ENCODE measurements at places on chromosomes 2 and 18. TPM values are rescaled to one million over a fixed set of nuclear protein-coding genes. Genes with fewer than 3 reads are reported as not detected.

The PER2 gene
- total RNA-seq, result 4.1 TPM

The NCKAP5 gene
- 0.55 TPM for total RNA-seq

The CRYBA2 gene
- not detected for total RNA-seq

DNA sequence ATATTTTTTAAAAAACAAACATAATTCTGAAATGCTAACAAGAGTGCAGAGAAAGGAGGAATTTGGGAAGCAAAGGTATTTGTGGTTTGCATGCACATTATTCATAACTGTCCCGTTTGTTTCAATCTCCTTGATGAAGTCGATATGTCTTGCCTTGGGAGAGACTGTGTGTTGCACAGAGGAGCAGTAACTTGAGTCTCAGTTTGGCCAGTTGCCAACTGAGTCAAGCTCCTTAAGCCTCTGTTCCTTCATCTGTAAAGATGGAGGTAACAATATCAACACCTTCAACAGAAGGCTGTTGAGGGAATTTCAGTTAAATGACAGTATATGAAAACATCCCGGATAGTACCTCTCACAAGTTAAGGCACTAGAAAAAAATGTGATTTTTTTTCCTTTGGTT, 226.2 kb downstream of the ASXL3 start:
- no peak overlapping the region for H3K4me3 ChIP-seq
- no peaks in the 10 kb centered on the region for H3K27me3 ChIP-seq
- H3K27ac ChIP-seq, result no peak overlapping the region
- no peaks in the 10 kb centered on the region for H3K36me3 ChIP-seq

DNA sequence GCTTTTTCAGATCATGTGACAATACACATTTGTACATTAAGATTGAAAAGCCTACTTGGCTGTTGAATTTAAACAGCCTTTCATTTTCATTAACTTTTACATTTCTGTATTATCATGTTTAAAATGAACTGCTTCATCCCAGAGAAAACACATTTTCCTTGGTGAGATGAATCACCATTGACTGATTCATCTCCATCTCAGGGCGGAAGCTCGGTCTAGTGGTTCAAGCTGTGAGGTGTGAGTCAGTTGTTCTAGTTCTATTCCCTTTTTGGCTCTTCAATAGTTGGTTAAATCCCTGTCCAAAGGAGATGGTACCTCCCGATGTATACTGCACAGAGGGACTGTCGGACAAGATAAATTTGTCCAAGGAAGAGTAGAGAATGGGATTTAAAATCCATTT, 189.7 kb downstream of the ADCYAP1 start:
- no peak overlapping the region for H3K4me3 ChIP-seq
- H3K4me1 ChIP-seq, result peaks cover 29% of the 10 kb centered on the region
- peaks cover 8% of the 10 kb centered on the region for H3K27me3 ChIP-seq

DNA sequence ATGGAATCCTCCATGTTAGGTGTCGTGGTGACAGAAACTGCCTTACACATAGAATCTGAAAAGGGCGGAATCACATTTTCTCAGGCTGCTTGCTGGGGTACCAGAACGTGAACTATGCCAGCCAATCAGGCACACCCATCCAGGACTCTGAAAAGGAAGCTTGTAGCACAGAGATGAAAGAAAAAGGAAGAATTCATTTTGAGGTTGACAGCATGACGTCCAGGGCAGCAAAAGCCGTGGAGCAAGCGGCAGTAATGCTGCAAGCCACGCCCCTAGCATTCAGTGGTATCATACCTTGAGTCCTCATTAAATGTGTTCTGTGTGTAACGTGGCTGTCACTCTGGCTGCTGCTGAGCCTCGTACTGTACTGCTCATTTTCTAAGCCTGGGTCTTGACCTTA, 304.0 kb downstream of the DYSF start:
- no peaks in the 10 kb centered on the region for H3K27me3 ChIP-seq
- H3K27ac ChIP-seq, result no peak overlapping the region
- peaks cover 20% of the 10 kb centered on the region for H3K4me1 ChIP-seq
- no peak overlapping the region for H3K4me3 ChIP-seq

Data from WTC11 (cell line).